ENCODE measurements at places on chromosomes 1 and 21.

- DNase-seq, result peak; percentile 90
Measured at GRCh38 chr1:159924025-159924790, 1.1 kb downstream of the TAGLN2 start.

DNA sequence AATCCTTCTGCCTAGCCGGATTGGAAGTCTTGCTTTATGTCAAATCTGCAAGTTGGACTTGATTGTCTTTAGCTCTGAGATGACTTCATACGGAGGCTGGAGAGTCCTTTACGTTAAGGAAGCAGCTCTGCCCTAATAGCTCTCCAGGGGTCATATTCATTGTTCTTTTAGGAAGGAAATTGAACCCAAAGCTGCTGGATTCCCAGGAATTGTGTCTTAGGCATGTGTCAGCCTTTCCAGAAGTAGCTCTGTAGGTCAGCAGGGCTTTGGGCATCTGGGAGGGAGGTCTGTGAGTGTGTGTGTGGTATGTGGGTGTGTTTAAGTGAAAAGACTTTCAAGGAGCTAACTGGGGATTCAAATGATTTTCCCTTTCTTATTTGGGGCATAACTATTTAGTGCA lies 82.4 kb downstream of the ABCA4 start:
- no peak for DNase-seq

GRCh38 chr21:38913893-38914527 lies 108.3 kb downstream of the ETS2 start:
- no peak for DNase-seq

DNA sequence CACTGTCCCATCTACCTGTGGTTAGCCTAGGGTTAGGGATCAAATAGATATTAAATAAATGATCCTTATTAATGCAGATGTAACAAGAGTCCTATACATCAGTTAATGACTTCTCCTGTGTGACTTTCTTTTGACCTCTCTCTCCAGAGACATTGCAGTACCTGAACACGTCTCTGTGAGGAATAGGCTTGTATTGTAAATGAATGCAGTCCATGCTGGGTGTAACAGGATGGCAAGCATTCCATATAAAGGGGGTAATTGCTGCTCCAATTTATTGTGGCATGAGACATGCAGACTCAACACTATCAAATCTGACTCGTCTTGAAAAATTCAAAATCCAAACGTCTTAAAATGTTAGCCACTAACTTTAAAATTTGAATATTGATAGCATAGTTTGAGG lies 189.5 kb downstream of the PRDM2 start:
- DNase-seq, result no peak

DNA sequence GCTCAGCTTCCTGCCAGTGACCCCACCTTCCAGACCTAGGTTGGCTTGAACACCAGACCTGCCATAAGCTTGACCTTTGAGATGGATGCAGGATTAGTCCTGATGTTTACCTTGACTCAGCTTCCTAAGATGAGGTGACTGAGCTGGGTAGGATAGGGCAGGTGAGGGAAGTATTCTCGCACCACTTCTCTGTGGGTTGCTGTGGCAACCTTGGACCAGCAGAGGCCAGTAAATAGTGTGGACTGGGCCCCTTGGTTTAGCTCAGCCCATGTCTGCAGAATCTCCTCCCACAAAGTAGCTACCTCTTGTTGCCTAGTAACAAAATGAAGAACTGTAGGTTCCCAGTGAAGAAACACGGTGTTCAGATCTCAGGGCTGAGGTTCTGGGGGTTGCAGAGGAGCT lies 8.4 kb downstream of the RPS6KA1 start:
- peak; percentile 45 for DNase-seq

GRCh38 chr1:207205614-207206061 lies 101.6 kb downstream of the C4BPA start:
- DNase-seq, result no peak

DNA sequence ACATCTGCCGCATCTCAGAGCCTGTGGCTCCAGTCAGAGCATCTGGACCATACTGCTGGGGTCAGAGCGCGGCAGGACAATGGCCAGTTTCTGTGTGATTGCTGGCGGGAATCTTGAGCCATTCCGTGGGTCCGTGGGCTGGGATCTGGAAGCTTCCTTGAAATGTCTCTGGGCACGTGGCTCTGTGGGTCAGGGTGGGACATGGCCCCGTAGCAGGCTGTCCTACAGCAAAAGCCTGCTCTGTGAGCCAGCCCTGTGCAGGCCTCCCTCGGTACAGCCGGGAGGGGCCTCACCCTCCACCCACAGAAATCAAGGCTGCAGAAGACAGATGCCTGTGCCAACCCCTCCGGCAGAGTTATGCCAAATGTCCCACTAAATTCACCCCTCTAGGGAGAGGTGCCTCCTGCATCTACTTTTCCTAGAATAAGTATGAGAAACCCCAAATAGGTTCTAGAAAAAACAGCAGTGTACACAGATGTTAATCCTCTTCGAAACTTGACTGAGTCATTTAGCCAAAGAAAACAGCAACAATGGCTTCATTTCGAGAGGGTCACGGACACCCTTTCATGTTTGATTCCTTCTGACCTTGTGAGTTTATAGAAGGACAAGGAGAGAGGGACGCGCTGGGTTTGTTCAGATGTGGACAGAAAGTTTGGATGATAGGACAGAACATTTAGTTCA lies 27.8 kb downstream of the COL18A1 start:
- peak; percentile 39 for DNase-seq

- no peak for DNase-seq
Measured at GRCh38 chr1:58971629-58972140, 187.8 kb upstream of the JUN start.

DNA sequence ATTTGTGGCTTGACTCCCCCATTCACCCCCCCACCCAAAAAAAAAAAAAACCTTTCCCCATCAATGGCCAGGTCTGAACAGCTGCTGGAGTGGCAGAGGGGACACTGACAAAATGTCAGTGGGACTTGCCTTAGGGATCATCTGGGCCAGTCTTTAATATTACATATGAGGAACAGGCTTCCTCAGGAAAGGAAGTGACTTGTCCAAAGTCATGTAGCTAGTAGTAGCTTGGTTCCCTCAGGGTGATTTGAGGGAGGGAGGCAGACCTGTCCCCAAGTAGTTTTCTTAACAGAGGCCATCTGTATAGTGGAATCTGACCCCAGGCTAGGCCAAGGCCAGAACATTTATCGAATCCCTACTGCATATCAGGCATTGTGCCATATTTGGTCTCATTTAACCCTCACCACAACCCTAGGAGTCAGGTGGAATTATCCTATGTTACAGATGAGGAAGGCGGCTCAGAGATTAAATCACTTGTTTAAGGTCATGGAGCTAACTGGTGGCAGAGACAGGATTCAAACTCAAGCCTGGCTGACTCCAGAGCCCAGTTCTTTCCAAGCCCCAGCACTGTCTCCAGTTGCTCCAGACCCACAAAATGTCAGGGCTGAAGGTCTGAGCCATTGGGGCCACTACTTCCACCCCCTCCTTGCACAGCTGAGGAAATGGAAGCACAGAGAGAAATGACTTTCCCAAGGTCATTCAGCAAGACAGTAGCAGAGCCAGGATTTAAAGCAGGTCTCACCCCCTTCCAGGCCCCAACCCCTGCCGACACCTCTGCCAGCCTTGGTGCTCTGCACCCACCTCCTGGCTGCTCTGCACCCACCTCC lies 10.4 kb downstream of the ZBTB7B start:
- DNase-seq, result no peak
